ENCODE measurements at places on chromosomes 3 and 15.

- H3K4me3 ChIP-seq, result no peak overlapping the region
- H3K27me3 ChIP-seq, result no peaks in the 10 kb centered on the region
- no peak overlapping the region for H3K27ac ChIP-seq
- DNase-seq, result no peak
Observed at GRCh38 chr15:44623178-44623577, 40.3 kb downstream of the SPG11 start.

DNA sequence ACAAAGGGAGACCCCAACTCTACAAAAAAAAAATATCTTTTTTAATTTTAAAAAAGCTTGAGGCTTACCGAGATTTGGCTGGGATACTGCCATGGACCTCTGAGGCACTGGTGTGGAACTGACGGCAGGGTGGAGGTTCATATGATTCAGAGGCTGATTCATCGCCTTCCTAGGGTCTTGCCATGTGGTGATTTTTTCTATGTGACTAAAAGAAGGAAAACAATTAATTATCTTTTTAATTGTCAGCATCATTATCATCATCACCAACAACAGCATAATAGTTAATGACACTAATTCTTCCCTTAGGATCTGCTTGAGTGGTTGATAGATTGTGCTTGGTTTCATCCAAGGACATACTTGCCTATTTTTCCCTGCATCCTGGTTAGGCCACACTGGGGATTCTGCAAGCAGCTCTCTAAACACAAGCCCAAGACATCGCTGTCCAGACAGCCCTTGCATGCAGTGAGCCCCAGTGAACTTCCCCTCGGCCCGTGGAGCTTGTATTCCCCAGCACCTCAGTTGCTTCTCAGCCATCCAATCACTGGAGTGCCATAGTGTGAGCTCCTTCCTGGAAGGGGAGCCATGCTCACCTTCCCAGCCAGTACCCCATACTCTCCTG, 84.9 kb downstream of the WWTR1 start:
- H3K27me3 ChIP-seq, result no peaks in the 10 kb centered on the region
- peaks cover 21% of the 10 kb centered on the region for H3K4me1 ChIP-seq
- H3K36me3 ChIP-seq, result no peaks in the 10 kb centered on the region

- H3K27me3 ChIP-seq, result no peaks in the 10 kb centered on the region
- H3K36me3 ChIP-seq, result no peaks in the 10 kb centered on the region
- no peak overlapping the region for H3K4me3 ChIP-seq
- no peak for DNase-seq
- peaks cover 11% of the 10 kb centered on the region for H3K4me1 ChIP-seq
Observed at GRCh38 chr15:69762373-69763148, 309.9 kb downstream of the RPLP1 start.

DNA sequence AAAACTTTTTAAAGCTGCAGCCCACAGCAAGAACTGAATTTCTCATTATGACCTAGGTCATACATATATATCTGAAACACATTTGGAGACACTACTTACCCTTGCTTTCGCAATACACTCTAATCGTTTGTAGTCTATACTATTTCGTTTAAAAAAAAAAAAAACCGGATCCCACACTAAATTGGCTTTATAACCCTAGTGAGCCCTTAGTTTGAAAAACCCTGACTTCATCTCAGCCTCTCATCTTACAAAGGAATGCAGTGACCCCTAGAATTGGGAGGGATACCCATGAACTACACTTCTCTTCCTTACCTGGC, 4.2 kb downstream of the RARRES1 start:
- DNase-seq, result no peak
- H3K27me3 ChIP-seq, result no peaks in the 10 kb centered on the region
- H3K27ac ChIP-seq, result no peak overlapping the region
- H3K4me3 ChIP-seq, result no peak overlapping the region
- no peaks in the 10 kb centered on the region for H3K36me3 ChIP-seq
- H3K4me1 ChIP-seq, result peaks cover 33% of the 10 kb centered on the region

GRCh38 chr3:187125319-187126031, 13.8 kb downstream of the RPL39L start:
- DNase-seq, result no peak
- no peak overlapping the region for H3K27ac ChIP-seq
- no peaks in the 10 kb centered on the region for H3K36me3 ChIP-seq
- H3K4me3 ChIP-seq, result no peak overlapping the region

DNA sequence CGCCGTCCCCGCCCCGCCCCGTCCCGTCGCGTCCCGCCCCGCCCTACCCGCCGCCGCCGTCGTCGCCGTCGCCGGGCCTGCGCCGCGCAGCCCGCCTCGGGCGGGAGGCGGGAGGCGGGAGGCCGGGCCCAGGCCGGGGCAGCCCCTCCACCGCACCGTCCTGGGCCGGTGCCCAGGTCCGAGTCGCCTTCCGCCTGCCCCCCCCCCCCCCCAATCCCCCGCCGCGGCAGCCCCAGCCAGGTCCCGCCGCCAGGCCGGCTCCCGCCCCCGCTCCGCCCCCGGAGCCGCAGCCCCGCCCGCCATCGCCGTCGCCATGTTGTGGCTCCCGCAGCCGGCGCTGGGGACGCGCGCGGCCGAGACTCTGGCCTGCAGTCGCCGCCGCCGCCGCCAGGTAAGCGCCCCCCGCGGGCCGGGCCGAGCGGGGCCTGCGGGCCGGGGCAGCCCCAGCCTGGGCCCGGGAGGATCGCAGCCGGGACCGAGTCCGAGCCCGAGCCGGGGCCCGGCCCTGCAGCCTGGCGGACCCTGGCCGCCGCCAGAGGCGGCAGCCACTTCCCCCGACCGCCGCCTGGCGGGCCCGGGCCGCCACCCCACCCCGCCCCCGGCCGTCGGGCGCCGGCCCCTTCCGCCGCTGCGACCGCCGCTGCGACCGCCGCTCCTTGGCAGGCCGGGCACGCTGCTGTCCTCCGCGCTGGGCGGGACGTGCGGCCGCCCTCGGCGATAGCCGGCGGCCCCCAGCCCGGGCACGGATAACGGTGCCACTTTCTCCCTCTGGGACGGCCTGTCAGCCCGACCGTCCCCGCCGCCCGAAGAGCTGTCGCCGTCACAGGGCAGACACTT, at the start of gene ZNF592:
Gene ZNF592, plus strand, starts transcription at position 319 of the 837 bp plus-strand sequence. CDS start 34,084 bp downstream, outside the sequence.
- H3K4me1 ChIP-seq, result peaks cover 23% of the 10 kb centered on the region
- no peaks in the 10 kb centered on the region for H3K36me3 ChIP-seq

- peak overlapping the region; percentile 10 for H3K27ac ChIP-seq
- no peak overlapping the region for H3K4me3 ChIP-seq
- H3K36me3 ChIP-seq, result no peaks in the 10 kb centered on the region
- H3K4me1 ChIP-seq, result no peaks in the 10 kb centered on the region
- DNase-seq, result no peak
Observed at GRCh38 chr15:39502611-39503195, 78.2 kb upstream of the THBS1 start.

DNA sequence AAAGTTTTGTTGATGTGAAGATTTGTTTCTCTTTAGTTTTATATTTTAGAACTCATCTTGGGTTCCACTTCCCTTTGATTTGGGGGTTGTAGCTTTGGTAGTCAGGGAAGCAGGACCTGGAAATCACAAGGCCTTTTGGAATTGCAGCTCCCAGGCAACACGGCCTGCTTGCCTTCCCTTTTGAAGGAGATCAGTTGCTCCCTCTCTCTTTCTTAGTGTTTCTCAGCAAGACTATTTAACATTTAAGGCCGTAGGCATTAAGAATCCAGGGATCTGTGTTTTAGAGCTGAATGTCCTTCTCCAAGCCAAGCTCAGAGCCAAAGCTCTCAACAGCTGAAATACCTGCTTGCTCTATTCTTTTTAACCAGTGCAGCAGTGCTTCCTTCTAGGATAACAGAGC, 310.3 kb downstream of the PTPRG start:
- no peaks in the 10 kb centered on the region for H3K4me1 ChIP-seq
- H3K4me3 ChIP-seq, result no peak overlapping the region
- H3K36me3 ChIP-seq, result no peaks in the 10 kb centered on the region
- no peaks in the 10 kb centered on the region for H3K27me3 ChIP-seq

DNA sequence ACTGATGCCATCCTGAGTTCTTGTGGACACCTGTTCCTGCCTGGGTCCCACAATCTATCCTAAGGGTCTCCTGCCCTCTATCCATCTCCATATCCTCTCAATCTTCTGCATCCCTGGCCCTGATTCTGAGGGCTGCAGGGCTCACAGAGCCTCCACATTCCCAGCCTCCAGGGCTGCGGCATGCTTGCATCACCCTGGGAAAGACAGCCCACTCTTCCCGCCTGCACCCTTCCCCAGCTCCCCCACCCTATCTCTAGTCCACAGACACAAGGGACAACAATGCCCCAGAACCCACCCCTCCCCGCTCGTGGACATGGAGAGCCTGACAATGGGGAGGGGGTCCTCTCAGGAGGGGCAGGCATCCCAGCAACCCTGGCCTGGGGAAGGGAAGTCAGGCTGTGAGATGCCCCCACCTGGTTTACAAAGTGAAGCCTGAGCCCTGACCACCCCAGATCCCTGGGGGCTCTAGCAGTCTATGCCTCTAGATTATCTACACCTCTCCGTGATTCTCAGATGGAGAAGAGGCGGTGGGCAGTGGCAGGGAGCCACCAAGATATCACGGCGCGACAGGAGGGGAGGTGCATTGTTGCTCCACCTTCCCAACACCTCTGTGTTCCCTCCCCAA, 10.3 kb downstream of the SEMA3G start:
- H3K36me3 ChIP-seq, result no peaks in the 10 kb centered on the region
- DNase-seq, result no peak
- H3K4me1 ChIP-seq, result peaks cover 18% of the 10 kb centered on the region
- no peak overlapping the region for H3K4me3 ChIP-seq
- H3K27ac ChIP-seq, result no peak overlapping the region

GRCh38 chr3:178845420-178846118, 226.0 kb downstream of the ZMAT3 start:
- no peaks in the 10 kb centered on the region for H3K4me1 ChIP-seq
- no peak overlapping the region for H3K4me3 ChIP-seq
- no peaks in the 10 kb centered on the region for H3K27me3 ChIP-seq

- H3K4me3 ChIP-seq, result no peak overlapping the region
- no peaks in the 10 kb centered on the region for H3K36me3 ChIP-seq
- H3K27me3 ChIP-seq, result no peaks in the 10 kb centered on the region
- DNase-seq, result no peak
- H3K27ac ChIP-seq, result no peak overlapping the region
Observed at GRCh38 chr3:83218383-83219200, 1457.1 kb upstream of the GBE1 start.

DNA sequence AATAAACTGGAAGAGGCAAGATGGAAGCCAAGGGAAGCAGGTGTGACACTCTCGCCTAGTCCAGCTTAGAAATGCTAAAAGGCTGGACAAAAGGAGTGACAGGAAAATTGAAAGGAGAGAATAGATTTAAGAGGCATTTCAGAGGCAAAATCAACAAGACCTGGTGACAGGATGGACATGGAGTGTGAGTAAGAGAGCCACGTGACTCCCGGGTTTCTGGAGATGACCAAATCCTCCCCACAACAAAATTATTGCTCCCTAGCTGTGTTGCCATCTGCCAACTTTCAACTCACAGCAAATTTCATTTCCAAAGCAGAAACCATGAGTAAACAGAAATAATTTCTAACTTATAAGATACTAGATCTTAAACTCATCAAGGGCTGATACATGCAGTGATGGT, 52.6 kb downstream of the MTHFS start:
- DNase-seq, result no peak
- no peak overlapping the region for H3K27ac ChIP-seq
- no peaks in the 10 kb centered on the region for H3K4me1 ChIP-seq

DNA sequence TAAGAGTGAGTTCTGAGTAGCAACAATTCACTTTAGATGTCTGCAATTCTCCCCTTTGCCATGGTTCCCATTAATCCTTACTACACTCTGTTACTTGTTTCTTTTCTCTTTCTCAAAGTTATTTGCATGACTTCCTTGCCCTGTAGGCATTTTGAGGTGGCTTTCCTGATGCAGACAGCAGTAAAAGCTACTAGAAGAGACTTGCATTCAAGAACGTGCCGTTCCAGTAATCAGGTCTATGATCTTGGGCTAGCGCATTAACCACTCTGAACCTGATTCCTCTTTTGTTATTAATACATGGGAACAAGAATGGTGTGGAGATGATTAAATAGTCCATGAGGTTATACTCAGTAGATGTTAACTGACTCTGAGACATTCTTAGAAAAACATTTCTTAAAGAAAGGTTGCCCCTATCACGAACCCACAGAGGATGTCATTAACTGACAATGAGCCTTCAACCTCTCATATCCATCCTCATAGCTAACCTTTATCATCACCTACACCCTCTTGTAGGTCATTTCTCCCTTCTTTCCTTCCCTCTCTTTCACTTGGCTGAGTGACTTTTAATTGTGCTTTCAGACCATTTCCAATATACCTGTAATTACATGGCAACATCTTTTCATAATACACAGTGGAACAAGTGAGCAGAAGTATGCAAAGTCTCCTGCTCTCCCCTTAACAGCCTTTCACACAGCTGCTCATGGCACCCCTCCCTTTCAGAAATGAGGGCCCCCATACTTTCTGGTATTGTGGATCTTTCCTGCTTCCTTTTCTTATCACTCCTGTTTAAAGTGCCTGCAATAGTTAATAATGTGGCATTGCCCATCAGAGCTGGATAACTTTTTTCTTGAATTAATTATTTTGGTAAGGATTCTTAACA, 175.9 kb downstream of the CHST2 start:
- no peaks in the 10 kb centered on the region for H3K36me3 ChIP-seq
- H3K4me3 ChIP-seq, result no peak overlapping the region
- H3K27me3 ChIP-seq, result no peaks in the 10 kb centered on the region
- DNase-seq, result no peak
- peaks cover 19% of the 10 kb centered on the region for H3K4me1 ChIP-seq

- no peak for DNase-seq
- no peaks in the 10 kb centered on the region for H3K27me3 ChIP-seq
- no peaks in the 10 kb centered on the region for H3K36me3 ChIP-seq
- no peak overlapping the region for H3K4me3 ChIP-seq
- H3K27ac ChIP-seq, result no peak overlapping the region
- H3K4me1 ChIP-seq, result no peaks in the 10 kb centered on the region
Observed at GRCh38 chr3:61820306-61820992, 259.1 kb downstream of the PTPRG start.

GRCh38 chr3:87351937-87352336, 75.6 kb upstream of the POU1F1 start:
- H3K36me3 ChIP-seq, result no peaks in the 10 kb centered on the region
- no peak overlapping the region for H3K27ac ChIP-seq
- no peaks in the 10 kb centered on the region for H3K27me3 ChIP-seq
- H3K4me3 ChIP-seq, result no peak overlapping the region

- no peak overlapping the region for H3K4me3 ChIP-seq
- no peaks in the 10 kb centered on the region for H3K27me3 ChIP-seq
- H3K4me1 ChIP-seq, result peaks cover 11% of the 10 kb centered on the region
- H3K27ac ChIP-seq, result no peak overlapping the region
- H3K36me3 ChIP-seq, result no peaks in the 10 kb centered on the region
Observed at GRCh38 chr3:172186607-172187006, 147.2 kb downstream of the FNDC3B start.

- H3K27ac ChIP-seq, result peak overlapping the region; percentile 36
- H3K27me3 ChIP-seq, result no peaks in the 10 kb centered on the region
- no peak for DNase-seq
- H3K4me3 ChIP-seq, result no peak overlapping the region
- H3K36me3 ChIP-seq, result no peaks in the 10 kb centered on the region
Observed at GRCh38 chr15:35705884-35706585, 160.1 kb upstream of the DPH6 start.

All from esophagus squamous epithelium (tissue), 5 donors.